Stimulated activated CD8-positive, alpha-beta memory T cell treated with anti-CD3 and anti-CD28 coated beads, Interleukin-4, amount 100 ng/mL, for 1 hour (primary cell): ENCODE measurements at places on chromosomes 2 and 18.

DNA sequence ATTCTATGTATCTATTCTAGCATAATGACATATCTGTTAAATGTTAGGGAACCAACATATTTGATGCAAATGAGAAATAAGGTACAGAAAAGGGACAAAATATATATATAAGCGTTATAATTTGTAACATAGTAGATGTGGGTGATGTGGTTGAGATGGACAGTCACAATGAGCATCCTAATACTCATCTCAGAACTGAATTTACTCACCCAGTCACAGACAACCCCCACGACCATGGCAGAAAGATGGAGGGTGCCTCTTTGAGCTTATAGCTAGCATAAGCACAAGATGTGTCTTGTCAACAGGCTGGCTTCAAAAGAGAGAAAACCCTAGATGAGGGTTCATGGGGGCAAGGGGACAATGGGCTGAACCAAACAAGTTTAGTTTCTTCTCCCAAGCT is 9.1 kb upstream of the DSG3 start:
- no peak for DNase-seq

DNA sequence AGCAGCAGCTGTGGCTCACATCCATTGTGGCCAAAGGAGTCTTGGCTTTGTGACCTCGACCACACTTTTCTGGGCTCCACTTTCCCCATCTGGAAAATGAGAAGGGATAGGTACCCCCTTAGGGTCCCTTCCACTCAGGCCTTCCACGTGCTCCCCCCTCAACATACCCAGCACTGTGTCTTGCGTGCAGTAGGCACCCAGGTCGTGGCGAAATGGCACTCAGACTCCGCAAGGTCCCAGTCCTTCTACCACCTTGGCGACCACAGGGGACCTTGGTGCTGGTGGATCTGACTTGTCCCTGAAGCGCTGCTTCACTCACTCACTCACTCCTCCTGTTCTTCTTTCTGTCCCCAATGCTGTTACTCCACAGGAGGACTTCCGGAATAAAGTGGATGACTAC is 19.9 kb upstream of the SCLY start:
- DNase-seq, result no peak

DNA sequence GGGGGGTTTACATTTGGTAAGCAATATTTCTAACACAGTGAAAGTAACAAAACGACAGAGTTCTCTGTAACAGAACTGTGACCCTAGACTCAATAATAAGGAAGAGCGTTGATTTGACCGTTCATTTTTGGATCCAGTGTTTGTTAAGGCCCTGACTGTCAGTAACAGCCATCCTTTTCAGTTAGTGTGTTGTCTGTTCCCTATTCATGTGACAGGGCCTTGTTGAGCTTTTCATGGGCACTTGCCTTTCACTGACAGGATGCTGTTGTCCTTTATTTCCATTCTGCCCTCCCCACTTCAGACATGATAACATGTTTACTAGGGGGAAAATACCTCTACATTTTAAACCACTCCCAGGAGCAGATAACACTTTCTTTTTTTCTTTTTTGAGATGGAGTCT is 45.8 kb downstream of the MAP4K4 start:
- DNase-seq, result no peak

- DNase-seq, result no peak
Measured at GRCh38 chr2:234366891-234367290, 130.0 kb downstream of the ARL4C start.

DNA sequence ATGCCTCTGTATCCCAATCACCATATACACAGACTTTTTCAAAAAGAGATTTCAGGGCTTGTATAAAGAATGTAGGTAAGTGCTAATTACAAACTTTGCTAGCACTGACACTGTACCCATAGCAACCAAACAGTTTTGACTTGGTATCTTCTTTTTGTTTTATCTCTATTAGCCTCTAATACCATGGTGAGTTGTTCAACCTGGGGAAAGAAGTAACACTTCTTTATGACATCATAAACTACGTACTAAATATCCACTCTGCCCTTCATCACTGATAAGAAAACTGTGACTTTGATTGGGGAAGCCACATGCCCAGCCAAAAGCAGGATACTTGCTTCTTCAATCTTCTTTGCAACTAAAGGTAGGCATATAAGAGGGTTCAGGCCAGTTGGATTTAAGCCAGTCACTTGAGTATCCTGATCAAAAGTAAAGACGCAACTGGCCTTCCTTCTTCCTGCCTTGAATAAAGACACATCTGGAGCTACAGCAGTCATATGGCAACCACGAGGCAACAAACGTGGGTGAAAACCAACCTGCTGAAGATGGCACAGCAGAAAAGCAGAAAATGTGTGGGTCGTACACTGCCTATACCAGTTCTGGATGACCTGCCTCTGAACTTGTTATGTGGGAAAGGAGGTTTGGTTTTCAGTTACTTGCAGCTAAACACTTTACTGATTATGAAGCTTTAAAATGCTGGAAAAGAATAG is 16.4 kb downstream of the THADA start:
- DNase-seq, result no peak

GRCh38 chr2:182068811-182069210 is 83.2 kb downstream of the PPP1R1C start:
- no peak for DNase-seq

- DNase-seq, result no peak
Measured at GRCh38 chr2:184729581-184729980, 131.3 kb downstream of the ZNF804A start.

GRCh38 chr2:205715831-205716525 is 33.7 kb downstream of the NRP2 start:
- no peak for DNase-seq
